Muscle of back (tissue), 13 donors: ENCODE measurements at places on chromosomes 4 and X. TPM values are rescaled to one million over a fixed set of nuclear protein-coding genes. Genes with fewer than 3 reads are reported as not detected.

DNA sequence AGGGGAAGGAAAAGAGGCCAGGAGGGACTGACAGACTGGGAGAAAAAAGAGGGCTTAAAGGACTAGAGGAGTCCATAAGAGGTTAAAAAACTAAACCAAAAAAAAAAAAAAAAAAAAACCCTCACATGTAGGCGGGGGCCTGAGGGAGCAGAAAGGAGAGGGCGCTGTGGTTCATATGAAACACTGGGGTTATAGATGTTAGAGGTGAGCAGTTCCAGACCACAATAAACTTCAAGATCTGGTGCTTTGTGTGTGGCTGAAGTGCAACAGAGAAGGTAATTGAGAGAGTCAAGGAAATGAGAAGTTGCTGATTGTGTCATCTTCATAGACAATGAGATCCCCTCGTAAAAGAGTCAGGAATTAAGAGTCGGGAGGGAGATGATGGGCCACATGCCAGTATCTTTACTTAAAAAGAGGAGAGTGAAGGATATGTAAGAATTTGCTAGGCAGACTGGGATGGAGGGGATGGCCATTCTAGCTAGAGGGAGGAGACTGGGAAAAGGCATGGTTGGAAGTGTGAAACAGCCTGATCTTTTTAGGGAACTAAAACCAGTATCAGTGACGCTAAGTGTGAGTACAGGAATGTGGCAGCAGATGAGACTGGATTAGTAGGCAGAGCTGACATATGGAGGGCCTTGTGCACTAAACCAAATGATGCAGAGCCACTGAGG lies 18.4 kb upstream of the OGT start:
- DNase-seq = no peak

DNA sequence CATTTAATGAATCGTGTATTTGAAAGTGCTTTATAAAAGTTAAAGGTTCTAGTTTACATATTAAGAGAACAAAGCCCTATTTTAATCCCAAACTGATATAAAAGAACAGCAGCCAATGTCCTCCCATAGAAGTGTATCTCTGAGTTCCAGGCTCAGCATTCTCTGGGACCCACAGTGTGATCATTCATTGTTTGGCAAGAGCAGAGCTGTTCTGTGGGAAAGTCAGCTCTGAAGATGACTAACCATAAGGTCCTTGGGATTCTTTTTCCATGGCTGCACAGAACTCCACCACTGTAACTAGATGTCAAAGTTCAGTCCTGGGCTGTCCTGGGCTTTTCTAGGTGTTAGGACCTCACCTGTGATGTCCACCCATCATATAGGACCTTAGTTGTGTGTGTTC lies 157.0 kb upstream of the TLL1 start:
- no peak for DNase-seq

- no peak for DNase-seq
Observed at GRCh38 chr4:175787546-175787945, 24.5 kb downstream of the GPM6A start.

GRCh38 chr4:142913461-142914030 lies 67.4 kb upstream of the INPP4B start:
- DNase-seq = peak; percentile 22

The SPANXN3 gene
- polyA plus RNA-seq = not detected

GRCh38 chr4:86557526-86557925 lies 36.6 kb upstream of the PTPN13 start:
- DNase-seq = no peak

The ITIH6 gene
- polyA plus RNA-seq = 0.58 TPM

The PNMA6F gene
- not detected for polyA plus RNA-seq

The F8A2 gene
- polyA plus RNA-seq = not detected

DNA sequence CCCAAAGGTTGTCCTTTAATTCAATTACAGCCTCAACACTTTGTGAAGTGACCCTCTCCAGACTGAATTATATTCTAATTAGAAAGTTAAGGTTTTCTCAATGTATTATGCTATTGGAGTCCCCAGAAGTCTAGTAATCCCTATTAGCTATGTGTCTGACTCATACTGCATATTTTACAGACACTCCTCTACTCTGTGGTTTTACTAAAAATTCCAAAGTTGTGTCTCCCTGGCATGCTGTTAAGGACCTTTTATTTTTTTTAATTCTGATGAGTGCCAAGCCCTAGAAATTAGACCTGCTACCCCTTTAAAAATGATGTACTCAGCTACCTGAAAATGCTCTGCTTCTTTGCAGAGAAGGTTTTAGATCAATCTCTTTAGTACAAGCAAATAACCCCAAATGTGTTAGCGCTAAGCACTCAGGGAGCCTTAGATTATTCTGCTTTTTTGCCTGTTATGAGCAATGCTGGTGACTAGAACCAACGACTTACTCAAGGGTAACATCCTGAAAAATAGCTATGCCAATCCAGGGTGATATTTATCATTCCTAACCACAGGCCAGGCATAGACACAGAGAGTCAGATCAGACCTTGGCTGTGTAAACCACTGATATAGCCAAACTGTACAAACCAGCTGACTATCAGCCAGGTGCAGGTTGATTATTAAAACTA lies 26.1 kb upstream of the CXCL13 start:
- DNase-seq = peak; percentile 70

- peak; percentile 4 for DNase-seq
Observed at GRCh38 chr4:170497689-170498088, 407.9 kb upstream of the AADAT start.

The JCHAIN gene
- 2.3 TPM for polyA plus RNA-seq

DNA sequence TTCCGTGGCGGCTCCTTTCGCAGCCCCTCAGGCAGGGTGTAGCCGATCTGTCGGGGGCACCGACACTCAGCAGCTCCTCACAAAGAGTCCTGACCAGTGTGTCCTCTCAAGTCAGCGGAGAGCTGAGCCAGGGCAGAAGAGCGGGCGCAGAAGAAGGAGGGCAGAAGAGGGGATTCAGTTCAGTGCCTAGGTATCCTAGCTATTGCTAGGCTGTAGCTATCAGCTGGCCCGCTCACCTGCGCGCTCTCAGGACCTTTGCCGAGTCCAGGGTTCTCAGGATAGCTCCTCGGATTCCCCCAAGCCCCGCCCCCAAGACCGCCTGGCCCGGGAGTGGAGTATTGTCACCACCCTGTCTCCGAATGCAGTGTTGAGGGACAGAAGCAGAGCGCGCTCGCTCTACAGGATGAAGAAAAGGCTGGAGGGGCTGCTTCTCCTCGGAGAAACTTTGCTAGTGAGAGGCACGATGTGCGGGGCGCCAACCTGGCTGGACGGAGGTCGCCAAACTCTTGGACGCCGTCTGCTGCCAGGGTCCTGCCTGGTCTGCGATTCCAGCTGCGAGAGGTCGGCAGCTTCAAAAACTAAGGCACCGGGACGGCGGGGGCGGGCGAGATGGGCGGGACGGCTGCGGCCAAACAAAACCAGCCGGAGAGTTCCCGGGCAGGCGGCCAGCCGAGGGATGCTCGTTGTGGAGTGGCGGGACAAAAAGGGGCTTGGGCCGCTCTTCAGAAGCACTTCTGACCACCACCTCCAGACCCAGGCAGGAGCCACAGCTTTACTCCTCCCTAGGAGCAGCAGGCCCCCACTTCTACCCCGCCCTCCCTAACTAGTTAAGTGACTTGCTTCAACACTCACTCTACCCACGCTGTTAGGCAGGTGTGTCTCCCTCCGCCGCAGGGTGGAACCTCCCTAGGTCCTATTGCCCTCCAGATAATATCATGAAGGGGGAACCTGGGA lies at the start of gene XKRX:
XKRX (minus strand) TSS at position 258 of the 954 bp plus-strand sequence. CDS start 613 bp downstream, outside the sequence.
- DNase-seq = peak; percentile 32

- peak; percentile 18 for DNase-seq
Observed at GRCh38 chr4:83582289-83582785, 46.4 kb downstream of the GPAT3 start.

DNA sequence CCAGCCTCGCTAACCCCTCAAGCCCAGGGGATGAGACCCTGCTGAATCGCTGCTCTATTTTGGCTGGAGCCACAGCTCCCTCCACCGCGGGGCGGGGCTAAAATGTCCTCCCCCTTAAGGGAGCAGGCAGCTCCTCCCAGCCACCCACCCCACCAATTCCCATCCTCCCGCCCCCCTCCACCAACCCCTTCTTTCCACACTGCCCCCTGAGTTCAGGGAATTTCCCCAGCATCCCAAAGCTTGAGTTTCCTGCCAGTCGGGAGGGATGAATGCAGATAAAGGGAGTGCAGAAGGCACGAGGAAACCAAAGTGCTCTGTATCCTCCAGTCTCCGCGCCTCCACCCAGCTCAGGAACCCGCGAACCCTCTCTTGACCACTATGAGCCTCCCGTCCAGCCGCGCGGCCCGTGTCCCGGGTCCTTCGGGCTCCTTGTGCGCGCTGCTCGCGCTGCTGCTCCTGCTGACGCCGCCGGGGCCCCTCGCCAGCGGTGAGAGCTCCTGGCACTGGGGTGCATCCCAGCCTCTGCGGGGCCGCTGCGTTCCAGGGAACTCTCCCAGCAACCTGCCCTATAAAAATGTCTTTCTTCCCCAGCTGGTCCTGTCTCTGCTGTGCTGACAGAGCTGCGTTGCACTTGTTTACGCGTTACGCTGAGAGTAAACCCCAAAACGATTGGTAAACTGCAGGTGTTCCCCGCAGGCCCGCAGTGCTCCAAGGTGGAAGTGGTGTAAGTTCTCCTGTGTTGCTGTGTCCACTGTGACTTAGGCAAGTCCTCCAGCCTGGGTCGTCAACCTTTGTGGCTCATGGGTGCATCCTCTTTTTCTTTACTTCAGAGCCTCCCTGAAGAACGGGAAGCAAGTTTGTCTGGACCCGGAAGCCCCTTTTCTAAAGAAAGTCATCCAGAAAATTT lies at the start of gene CXCL6:
CXCL6 (plus strand) TSS at position 306 of the 907 bp plus-strand sequence; CDS start at position 379, 73 bp downstream.
- DNase-seq = peak; percentile 28

DNA sequence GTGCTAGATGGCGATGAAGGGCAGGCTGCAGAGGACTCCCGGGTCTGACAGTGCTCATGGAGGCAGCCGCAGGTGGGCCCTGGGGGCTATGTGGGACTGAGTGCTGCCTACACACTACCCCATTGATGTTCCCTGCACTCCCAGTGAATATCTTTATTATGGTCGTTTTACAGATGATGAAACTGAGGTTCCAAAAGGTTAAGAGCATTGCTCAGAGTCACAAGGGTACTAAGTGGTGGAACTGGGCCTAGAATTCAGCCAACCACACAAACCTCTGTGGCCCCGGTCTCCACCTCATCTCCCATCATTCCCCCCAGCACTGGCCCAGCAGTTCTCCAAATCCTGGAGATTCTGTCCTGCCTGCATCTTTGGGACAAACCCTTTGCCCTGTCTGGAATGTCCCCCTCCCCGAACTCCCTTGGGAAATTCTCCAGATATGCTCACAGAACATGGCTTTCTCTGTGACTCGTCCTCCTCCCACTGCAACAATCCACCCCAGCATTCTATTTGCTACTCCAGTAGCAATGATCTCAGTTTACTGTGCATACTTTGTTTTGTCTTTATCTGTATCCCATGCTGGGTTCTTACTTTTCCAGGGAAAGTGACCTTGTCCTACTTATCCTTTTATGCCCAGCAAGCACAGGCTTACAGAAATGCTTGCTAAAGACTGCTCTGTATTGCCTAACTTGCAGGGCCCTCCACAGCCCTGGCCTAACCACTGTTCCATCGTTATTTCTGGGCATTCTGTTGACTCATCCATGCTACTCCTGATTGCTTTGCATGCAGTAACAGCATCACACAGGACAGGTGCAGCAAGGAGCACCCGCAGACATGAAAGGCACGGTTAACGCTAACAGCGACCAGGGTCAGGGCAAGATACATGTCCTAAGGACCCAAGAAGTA lies 14.0 kb downstream of the PNMA6F start:
- DNase-seq = no peak

GRCh38 chr4:675980-676870 lies 1.9 kb downstream of the MYL5 start:
- peak; percentile 57 for DNase-seq

GRCh38 chr4:28360681-28361080 lies 1500.0 kb downstream of the STIM2 start:
- peak; percentile 6 for DNase-seq

GRCh38 chr4:155684892-155685541 lies 18.4 kb downstream of the GUCY1A1 start:
- no peak for DNase-seq

The MAGEB2 gene
- polyA plus RNA-seq = not detected

The STPG2 gene
- not detected for polyA plus RNA-seq

The DCLK2 gene
- polyA plus RNA-seq = 7.7 TPM

- DNase-seq = peak; percentile 43
Observed at GRCh38 chr4:154877110-154877760, 96.2 kb downstream of the RBM46 start.
